ENCODE measurements at places on chromosomes 12 and 14.

DNA sequence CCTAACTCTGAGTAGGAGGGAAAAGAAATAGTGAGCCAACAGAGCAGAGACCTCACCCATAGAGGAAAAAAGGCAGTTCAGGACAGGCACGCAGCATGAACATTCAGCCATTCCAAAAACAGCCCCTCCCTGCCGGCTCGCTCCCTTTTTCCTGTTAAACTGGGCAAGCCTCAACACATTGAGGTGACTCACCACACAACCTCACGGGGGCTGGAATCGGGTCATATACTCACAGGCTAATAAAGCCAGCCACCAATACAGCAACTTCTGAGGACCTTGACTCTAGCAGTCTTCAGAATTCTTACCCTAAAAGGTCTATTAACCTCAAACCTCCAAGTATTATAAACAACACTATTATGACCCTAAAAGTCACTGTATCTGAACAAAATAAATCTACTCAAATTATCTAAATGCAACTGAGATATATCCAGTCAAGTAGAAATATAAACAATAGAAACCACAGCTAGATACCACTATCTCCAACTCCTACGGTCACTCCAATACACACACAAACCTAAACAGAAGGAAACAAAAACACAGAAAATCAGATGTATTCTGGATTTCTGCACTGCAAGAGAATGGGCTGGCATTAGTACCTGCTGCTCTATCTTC, 6.3 kb downstream of the YBX3 start:
- no peak for DNase-seq

DNA sequence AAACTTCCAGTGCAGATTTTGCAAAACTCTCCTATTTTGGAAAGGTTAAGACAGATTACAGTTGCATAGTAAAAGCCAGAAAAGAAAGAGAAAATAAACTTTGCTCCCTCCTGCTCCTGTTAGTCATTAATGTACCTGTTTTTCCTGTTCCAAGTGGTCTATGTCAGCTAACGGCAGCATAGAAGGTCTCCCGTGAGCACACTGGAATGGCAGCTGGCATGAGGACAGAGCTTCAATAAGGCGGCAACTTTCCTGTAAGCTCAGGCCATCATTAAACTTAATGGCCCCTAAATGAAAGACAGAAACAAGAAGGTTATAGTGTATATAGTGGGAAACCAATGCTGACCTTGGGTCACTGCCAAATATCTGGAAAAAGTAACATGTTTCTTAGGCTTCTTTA, 16.0 kb downstream of the EIF2B2 start:
- DNase-seq: no peak

- DNase-seq: no peak
These were observed 46.9 kb upstream of the DYNC1H1 start for GRCh38 chr14:101917413-101918017.

DNA sequence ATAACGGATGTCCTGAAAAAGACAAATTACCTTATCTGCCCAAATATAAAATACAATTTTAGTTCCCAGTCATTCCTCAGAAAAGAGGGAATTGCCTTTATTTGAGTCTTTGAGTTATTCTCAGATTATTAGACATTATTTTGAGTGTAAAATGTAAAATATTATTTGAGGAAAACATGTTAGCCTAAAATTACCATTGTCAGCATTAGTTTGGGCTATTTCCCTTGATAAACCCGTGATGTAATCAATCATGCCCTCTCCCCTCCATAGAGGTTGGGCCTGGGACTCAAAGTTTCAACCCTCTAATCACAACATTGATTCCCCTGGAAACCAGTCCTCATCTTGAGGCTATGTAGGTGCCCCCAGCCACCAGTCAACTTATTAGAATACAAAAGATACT, 213.4 kb downstream of the NUBPL start:
- DNase-seq: no peak

- peak; percentile 58 for DNase-seq
These were observed 632 bp downstream of the UBR7 start for GRCh38 chr14:93207468-93208308.

DNA sequence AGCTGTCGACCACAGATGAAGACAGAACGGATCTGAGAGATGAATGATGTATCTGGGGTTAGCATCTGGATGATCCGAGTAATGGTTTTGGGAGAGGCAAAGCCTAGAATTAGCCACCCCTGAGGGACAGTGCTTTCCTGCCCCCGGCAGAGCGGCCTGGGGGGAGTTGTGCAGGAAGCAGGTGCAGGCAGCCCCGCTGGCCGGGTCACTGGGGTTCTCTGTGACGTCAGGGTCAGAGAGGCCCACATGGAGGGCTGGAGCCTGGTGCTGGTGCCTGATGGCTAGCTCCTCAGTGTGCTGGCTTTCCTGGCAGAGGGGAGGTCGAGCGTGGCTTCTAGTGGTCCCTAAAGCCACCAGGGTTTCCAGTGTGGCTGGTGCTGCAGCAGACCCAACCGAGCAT, 70.3 kb downstream of the ADGRD1 start:
- no peak for DNase-seq

DNA sequence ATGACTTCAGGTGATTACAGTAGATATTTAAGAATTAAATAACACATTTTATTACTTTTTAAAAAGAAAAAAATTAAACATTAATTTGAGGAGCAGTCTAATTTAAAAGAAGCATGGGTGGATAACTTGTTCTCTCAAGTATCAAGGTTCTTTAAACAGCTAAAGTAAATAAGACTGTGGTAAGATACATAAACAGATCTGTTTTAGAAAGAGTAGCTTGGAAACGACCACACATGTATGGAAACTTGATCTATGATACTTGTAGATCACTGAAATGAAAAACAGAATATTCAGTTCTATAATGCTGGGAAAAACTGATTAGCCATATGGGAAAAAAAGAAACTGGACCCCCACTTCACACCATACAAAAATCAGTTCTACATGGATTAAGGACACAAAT, 36.0 kb downstream of the TC2N start:
- DNase-seq: no peak
